ENCODE measurements at places on chromosomes 11 and 22. TPM values are rescaled to one million over a fixed set of nuclear protein-coding genes. Genes with fewer than 3 reads are reported as not detected.

DDI1 gene
- not detected for total RNA-seq

APOBEC3H gene
- total RNA-seq, result not detected

DEUP1 gene
- total RNA-seq, result not detected

OR52H1 gene
- not detected for total RNA-seq

APOBEC3G gene
- total RNA-seq, result 0.56 TPM

PDE2A gene
- total RNA-seq, result not detected

ZC3H12C gene
- total RNA-seq, result 5.1 TPM

OR52M1 gene
- total RNA-seq, result not detected

C11orf52 gene
- total RNA-seq, result 5.9 TPM

CELSR1 gene
- 108 TPM for total RNA-seq

FAM111B gene
- total RNA-seq, result 9.5 TPM

USP2 gene
- 1.9 TPM for total RNA-seq

USP28 gene
- 21.6 TPM for total RNA-seq

GPR83 gene
- total RNA-seq, result 0.07 TPM

SLC22A6 gene
- total RNA-seq, result not detected

OR2AG2 gene
- 0.07 TPM for total RNA-seq

CCDC116 gene
- not detected for total RNA-seq

LZTR1 gene
- total RNA-seq, result 19.7 TPM

SAA2 gene
- total RNA-seq, result 11.7 TPM

CSF2RB gene
- not detected for total RNA-seq

MPEG1 gene
- not detected for total RNA-seq

SPTBN2 gene
- 67.0 TPM for total RNA-seq

GRIA4 gene
- total RNA-seq, result not detected

ANO9 gene
- 10.5 TPM for total RNA-seq

ALG9 gene
- 30.8 TPM for total RNA-seq

BRD1 gene
- 30.3 TPM for total RNA-seq

DGKZ gene
- 68.2 TPM for total RNA-seq

Data from airway epithelial cell (primary cell).